ENCODE measurements at places on chromosomes 1 and 21.

- no peak for DNase-seq
Observed at GRCh38 chr1:203057911-203058675, 27.7 kb downstream of the MYOG start.

DNA sequence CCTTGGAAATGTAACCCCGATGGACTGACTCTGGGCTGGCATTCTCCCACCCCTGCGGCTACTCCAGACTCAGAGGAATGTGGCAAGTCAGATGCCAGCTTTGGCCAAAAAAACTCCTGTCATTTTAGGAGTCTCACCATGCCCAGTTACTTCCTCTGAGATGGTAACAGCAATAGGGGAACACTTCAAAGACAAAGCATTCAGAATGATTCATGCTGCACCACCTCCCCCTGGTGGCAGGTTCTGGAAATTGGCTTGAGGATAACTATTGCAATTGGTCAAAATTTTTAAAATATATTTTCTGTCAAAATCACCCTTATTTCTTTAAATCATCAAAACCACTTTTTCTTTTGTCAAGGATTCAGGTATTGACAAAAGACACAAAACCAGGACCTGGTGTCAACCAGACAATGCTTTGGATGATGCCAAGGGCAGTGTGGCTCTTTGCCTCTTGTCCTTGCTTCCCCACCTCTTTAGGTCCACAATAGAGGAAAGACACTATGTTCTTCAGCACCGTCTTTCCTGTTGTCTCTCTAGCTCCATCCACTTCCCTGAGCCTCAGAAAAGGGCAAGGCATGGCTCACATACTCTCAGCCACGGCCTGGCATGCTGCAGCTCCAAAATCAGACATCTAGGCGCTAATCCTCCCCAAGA is 9.9 kb upstream of the CDCA8 start:
- DNase-seq = peak; percentile 100

DNA sequence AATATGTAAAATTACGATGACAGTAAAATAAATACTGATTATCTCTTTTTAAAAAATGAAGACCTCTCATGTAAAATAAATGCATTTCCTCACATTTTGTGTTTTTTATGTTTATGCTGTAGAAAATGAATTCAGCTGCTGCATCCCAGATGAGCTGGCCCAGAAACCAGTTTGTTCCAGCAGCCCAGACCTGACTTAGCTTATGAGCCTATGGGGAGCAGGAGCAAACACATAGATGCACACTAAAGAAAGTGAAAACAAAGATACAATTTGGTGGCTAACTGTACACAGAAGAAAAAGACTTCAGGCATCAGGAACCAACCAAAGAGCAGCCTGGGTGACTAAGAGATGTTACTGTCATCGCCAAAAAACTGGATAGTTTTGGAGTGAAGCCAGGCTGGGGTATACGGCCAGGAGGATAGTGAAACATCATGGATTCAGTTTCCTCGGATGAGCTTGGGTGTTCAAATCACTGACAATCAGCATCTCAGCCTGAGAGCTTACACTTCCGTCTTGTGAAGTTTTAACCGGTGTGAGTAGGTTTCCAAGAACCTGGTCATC is 113.9 kb upstream of the BACE2 start:
- DNase-seq = no peak

GRCh38 chr1:2556678-2557481 is 709 bp downstream of the TNFRSF14 start:
- DNase-seq = no peak
